ENCODE measurements at places on chromosomes 6 and 20.

- DNase-seq: no peak
These were observed 347.5 kb upstream of the CITED2 start for GRCh38 chr6:139721954-139722353.

DNA sequence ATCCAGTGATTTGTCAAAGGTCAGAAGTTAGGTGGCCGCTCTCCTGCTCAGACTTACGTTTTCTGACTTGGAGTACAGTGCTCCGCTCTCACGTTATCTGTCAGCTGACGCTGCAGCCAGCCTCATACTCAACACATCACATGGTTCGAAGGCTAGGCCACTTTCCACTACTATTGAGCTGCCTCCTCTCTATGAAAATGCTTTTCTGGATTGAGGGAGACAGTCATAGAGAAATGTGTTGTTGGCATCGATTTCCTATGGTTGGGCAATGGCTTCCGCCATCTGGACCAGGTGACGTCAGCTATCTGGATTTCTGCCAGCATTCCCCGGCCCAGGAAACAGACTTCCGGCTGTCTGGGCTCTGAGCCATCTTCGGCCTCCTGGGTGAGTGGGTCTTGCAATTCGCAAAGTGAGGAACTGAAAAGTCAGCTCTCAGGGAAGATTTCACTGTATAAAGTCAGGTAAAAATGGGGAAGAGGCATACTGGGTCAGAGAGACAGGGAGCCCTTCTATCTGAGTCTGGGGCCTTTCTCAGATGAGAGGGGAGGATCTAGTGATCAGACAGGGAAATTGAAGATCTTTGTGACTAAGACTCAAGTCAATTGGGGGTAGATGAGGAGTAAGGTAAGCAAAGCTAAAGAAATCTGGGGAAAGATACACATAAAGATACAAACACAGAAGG, 37.5 kb upstream of the IER3 start:
- DNase-seq: no peak

GRCh38 chr6:12033770-12034169, 21.7 kb downstream of the HIVEP1 start:
- no peak for DNase-seq

DNA sequence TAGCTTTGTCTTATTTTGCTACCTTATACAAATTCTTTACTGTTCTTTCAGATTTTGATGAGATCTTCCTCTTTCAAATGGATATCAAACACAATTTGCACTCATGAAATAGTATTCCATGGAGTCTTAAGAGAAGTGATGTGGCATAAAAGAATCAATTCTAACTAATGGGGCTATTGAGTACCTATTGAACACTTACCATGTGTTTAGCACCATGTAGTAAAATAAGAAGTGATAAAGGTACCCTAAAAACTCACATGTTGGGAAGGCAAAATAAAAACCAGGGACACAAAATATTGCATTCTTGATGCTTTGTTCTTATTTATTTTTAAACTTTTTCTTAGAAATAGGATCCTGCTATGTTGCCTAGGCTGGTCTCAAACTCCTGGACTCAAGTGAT, 56.2 kb downstream of the KIF13A start:
- no peak for DNase-seq

- DNase-seq: no peak
These were observed 1.7 kb upstream of the DLL1 start for GRCh38 chr6:170292407-170293158.

DNA sequence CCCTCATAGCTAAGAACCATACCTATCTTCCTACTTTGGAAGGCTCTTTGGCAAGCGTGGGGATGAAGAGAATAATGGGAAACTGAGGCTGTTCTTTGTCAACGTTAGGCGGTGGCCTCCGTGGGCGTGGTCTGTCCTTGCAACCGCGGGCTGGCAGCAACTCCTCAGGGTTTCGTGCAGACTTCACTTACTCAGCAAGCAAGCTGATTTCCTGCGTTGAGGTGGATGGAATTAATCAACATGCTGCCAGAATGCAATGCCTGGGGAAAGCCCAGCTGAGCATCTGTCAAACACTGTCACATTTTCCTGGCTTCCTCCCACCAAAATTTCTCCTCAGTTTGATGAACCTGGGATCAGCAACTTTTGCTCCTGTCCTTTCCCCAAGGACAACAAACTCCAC, 9.2 kb upstream of the IL17F start:
- DNase-seq: no peak

DNA sequence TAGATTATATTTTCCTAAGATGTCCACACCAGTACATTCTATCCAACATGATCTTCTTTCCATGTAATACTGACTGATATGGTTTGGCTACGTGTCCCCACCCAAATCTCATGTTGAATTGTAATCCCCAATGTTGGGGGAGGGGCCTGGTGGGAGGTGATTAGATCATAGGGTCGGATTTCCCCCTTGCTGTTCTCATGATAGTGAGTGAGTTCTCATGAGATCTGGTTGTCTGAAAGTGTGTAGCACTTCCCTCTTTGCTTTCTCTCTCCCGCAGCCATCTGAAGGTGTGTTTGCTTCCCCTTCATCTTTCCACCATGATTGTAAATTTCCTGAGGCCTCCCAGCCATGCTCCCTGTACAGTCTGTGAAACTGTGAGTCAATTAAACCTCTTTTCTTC, 12.2 kb upstream of the HBS1L start:
- DNase-seq: no peak

GRCh38 chr6:149049230-149049629, 268.3 kb upstream of the TAB2 start:
- DNase-seq: no peak

DNA sequence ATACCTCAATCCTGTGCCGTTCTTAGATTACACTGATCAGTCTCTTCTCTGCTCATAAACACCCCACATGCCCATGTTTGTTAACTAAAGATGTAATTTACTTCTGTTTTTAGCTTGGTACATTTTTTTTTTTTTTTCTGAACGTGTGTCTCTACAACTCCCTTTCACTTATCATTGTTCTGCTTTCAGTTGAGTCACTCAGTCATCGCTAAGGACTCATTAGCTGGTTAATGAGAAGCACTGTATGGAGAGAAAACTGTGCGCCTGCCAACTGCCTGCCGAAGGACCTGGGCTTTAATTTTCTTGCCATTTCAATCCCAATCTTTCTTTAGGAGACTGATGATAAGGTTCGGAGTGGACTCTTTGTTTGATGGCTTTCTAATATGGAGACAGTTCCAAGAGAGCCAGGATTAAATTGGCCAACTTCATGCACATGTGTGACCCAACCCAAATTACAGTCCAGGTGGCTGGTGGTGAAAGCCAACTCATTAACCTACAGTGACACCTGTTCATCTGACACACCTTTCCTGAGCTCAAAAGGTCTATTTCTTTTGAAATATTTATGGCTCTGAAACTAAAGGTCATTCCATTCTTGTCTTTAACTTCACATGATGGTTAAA, 334.1 kb downstream of the BCKDHB start:
- DNase-seq: no peak

GRCh38 chr6:35391240-35391968, 49.0 kb downstream of the PPARD start:
- no peak for DNase-seq

- no peak for DNase-seq
These were observed 9.7 kb upstream of the SLCO4A1 start for GRCh38 chr20:62632575-62633090.

DNA sequence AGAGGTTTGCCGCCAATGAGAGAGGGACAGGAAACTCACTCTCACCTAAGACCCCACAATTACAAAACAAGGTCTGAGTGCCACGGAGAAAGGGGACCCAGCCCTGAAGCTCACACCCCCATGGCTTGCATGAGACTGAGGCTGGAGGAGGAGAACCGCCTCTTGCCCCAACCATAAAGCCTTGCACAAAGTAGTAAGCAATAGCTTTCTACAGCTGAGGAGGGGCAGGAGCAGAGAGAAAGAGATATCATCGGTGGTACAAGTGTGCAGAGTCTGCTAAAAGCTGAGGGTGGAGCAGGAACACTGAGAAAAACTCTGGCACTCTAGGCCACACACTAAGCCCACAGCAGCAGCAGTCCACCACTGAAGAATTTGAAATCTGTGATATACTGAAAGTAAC, 37.7 kb downstream of the OSTM1 start:
- no peak for DNase-seq

DNA sequence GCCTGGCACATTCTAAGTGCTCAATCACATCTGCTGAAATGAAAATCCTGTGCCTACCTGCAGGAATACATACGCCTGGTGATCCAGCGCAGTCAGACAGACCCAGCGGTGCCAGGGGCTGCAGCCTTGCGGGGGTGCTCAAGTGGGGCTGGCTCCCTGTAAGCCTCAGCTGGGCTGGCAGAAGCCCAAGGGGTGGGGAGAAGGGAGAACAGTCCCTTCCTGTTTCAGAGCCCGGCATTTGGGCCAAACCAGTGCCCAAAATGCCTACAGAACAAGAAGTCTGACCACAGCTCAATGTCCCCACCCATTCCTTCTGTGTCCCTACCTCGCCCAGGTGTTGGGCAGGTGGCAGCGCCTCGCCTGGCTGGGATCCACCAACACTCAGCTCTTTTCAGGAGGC, 22.6 kb downstream of the KCNK15 start:
- DNase-seq: no peak

DNA sequence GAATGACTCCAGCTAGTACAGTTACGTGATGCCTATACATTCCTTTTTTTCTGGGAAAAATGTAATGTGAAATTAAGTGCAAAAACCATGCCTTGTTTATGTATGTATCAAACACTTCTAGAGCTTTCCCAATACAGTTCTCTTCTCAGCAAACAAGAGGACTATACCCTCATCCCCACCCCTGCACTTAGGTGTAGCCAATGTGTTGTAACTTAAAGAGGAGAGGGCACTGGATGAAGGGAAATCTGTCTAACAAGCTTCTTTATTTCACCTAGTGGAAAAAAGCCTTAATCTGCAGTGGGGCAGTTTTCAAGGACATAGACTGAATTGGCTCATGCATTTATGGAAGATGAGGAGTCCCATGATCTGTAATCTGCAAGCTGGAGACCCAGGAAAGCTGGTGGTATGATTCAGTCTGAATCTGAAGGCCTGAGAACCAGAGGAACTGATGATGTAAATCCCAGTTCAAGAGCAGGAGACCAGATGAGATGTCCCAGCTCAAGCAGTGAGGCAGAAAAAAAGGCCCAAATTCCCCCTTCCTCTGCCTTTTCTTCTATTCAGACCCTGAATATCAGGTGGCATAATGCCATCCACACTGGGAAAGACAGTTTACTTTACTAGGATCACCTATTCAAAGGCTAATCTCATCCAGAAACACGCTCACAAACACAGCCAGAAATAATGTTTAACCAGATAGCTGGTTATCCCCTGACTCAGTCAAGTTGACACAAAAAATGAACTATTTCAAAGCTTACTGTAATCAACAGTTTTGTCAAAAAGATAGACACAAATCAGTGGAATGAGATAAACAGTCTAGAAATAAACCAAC, 25.8 kb upstream of the SLC17A3 start:
- DNase-seq: no peak

GRCh38 chr6:144652292-144652891, 367.3 kb downstream of the UTRN start:
- DNase-seq: no peak

DNA sequence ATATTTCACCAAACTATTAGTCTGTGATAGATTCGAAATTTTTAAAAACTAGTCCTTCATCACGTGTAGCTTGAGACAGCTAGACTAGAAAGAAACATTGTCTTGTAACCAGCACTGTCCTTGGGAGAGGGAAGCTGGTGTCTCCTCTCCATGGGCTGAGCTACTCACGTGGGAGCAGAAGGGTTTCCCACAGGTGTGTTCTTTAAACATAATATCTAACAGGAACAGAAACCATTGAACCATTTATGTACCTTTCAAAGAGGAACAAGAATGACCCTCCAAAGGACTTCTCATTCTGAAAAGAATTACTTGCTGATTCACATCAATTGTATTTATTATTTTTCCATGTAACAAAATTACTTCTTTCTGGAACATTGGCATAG, 72.4 kb upstream of the SYNJ2 start:
- DNase-seq: no peak

DNA sequence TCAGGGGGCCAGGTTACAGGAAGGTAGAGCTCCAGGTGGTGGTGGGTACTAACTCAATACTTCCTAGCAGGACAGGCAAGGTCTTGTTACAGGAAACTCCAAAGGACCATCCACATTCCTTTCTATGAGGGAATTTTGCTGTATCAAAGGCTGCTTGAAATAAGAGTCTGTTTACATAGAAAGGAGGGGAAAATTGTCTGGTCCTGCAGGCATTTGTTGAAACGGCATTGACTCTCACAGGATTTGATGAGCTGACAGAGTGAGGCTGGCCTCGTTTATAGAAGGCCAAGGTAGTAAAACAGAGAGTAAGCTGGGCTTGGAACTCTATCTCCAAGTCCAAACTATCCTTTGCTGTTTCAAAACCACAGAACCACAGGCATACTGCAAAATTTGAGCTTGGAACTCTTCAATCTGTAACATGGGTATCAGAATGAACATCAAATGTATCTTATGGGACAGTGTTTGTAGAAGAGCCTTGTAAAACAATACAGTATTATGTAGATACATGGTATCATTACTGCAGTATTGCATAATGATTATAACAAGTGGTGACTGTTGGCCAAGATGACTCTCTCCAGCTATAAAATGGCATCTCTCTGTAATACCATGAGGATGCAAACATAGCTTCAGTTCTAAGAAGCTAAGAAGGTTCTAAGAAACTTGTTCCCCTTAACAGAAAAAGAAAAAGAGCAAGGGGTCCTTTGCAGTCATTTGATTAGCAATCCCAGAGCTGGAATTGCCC, 61.5 kb downstream of the TRAM2 start:
- DNase-seq: no peak

DNA sequence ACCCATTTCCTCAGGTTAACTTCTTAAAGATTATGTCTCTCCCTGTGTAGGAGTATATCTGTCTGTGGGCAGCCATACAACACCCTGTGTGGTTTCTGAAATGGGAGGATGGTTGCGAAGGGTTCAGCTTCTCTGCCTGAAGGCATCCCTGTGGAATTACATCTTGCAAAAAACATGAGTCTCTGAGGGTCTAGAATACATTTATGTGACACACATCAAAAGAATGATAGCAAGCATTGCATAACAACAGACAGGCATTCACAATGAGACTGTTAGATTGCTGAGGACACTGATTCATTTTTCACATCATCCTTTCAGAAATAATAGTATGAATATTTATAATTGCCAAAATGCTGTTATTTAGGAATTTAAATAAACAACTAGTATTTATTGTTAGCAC, 670.9 kb downstream of the HTR1B start:
- no peak for DNase-seq

DNA sequence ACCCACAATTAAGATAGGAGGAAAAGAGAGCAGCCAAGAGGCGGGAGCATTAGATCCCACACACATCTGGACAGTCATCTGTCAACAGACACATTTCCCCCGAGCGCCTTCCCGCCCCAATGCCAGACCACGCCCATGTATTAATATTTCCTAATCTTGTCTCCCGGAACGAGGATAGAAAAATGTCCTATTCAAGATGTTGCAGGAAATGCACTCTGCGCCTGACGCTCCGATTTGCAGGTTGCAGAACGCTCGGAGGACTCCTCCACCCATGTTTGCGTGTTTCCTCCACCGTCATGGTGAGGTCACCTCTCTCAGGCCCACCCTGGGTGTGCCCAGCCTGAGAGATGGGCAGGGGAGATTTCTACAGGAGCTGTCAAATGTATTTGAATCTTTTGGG, 215.2 kb downstream of the TAF4 start:
- DNase-seq: no peak

GRCh38 chr20:33124994-33125393, 43.0 kb upstream of the BPIFA2 start:
- DNase-seq: no peak

Data from stimulated activated CD4-positive, alpha-beta T cell treated with anti-CD3 and anti-CD28 coated beads, Interleukin-1b, Interleukin-23, amount 100 ng/mL, for 24 hours (primary cell).